ENCODE measurements at places on chromosomes 13 and 19.

DNA sequence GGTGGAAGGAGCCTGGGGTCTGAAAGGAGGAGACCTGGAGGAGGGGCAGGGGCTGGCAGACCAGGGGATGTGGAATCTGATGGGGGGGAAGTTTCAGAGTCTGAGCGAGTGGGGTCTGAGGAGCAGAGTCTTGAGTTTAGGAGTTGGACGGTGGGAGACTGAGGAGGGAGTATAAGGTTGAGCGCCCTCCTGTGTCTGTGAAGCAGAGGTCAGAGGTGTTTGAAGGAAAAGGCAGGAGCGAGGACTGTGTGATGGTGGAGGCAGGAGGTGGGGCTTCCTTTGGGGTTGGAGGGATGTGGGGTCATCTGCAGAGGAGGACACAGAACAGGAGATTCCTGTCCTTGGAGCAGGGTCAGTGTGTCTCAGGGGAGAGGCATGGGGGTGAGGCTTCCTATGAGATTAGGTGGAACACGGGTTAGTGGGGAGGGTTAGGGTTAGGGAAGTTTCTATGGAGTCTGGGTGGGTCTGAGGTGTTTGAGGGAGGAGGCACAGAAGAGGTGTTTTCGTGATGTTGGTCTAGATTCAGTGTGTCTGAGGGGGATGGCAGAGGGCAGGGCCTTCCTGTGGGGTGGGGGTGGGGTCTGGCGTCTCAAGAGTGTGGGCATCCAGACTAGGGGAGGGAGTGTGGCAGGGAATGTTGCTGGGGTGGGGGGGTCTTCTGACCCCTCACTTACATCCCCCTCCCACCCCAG lies 8.3 kb downstream of the RYR1 start:
- DNase-seq, result no peak

DNA sequence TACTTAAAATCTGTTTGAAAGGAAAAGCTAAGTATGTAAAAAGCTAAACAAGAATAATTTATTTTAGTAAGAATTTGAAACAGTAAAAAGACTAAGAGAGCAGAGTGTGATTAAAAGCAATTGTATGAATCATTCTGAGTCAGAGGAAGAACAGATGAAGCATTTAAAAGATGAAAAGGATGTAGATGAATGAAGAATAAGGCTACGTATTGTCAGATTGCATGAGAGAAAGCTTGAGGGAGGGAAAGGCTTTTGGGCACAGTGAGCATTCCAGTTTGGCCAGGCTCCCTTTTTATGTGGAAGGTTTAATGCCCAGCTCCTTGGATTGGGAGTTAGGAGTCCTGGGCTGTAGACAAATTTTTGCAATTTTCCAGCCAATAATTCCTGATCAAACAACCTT lies 117.7 kb downstream of the FREM2 start:
- no peak for DNase-seq

DNA sequence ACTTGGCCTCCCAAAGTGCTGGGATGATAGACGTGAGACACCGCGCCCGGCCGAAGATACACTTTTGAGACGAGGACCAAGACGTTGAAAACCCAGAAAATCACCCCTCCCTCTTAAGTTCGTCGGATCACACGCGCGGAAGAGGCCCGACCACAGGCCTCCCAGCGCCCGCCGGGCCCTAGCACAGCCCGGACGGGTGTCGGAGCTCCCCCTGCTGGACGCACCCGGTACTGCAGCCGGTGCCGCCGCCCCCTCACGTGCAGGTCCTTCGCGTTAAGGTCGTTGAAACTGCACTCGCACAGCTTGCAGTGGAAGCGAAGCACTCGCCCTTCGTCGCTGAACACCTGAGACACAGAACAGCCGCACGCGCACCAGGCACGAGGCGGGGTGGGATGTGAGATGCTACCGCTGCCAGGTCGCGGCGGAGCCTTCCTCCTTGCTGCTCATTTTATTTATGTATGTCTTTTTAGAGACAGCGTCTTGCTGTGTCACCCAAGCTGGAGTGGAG lies 35.7 kb upstream of the MATK start:
- DNase-seq, result no peak

- no peak for DNase-seq
These were observed 653 bp downstream of the MVB12A start for GRCh38 chr19:17420475-17420924.

- DNase-seq, result no peak
These were observed 1.2 kb downstream of the ZNF347 start for GRCh38 chr19:53157626-53158025.

DNA sequence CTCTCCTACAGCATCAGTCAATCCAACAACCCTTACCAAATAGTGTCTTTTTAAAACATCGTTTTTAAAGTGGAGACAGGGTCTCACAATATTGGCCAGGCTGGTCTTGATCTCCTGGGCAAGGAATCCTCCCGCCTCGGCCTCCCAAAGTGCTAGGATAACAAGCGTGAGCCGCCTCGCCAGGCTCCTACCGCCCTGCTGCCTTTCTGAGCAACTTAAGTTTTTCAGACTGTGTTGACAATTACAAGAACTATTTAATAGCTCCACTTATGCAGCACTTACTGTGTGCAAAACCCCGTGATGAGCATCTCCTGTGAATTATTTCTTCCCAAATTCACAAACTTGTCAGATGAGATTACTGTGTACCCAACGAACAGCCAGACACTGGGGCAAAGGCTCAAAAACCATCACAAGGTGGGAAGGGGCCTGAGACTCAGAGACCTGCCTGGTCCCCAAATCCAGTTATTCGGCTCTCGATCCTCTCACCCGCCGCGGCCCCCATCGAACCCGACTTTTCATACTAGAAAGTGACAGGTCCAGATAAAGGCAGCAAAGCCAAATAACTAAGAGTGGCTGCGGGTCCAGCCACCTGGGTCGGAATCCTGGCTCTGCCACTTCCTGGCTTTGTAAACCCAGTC lies 581 bp downstream of the RPL18 start:
- no peak for DNase-seq

GRCh38 chr13:36436811-36437210 lies 4.5 kb downstream of the CCNA1 start:
- DNase-seq, result no peak

- DNase-seq, result no peak
These were observed 27.1 kb downstream of the STK24 start for GRCh38 chr13:98549728-98550317.

- no peak for DNase-seq
These were observed 120.4 kb upstream of the CLDN10 start for GRCh38 chr13:95432141-95432540.

- no peak for DNase-seq
These were observed at the start of gene ZNF730 for GRCh38 chr19:23116802-23117571. Gene ZNF730 (plus strand): TSS chr19:23117025. CDS start chr19:23117174, 149 bp downstream.

GRCh38 chr19:47374876-47375693 lies 26.0 kb downstream of the DHX34 start:
- no peak for DNase-seq

- no peak for DNase-seq
These were observed 151.0 kb upstream of the TMTC4 start for GRCh38 chr13:100825557-100825956.

- DNase-seq, result no peak
These were observed 41.3 kb upstream of the INTS6 start for GRCh38 chr13:51494156-51494555.

- DNase-seq, result no peak
These were observed 167.5 kb downstream of the URI1 start for GRCh38 chr19:30109565-30109964.

GRCh38 chr13:22061806-22062391 lies 391.0 kb downstream of the FGF9 start:
- no peak for DNase-seq

- DNase-seq, result no peak
These were observed 28.2 kb downstream of the CILP2 start for GRCh38 chr19:19566306-19566705.

- no peak for DNase-seq
These were observed 1.7 kb upstream of the RASIP1 start for GRCh38 chr19:48742096-48742495.

DNA sequence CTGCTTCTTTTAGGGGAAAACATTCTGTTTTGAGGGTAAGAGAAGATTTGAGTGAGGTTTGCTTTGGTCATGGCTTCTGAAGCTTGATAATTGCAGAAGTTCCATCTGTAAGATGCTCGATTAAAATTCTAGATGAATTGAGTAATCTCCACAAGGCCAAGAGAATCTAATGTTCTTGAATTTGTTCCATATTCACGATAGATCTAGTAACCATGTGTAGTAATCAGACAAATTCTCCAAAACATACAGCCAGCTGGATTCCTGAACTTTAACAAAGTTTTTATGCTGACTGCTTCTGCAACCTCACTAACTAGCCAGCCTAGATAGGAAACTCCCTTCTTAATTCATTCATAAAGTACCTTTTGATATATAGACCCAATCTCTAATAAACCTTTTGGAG lies 92.7 kb downstream of the COL4A2 start:
- no peak for DNase-seq

- no peak for DNase-seq
These were observed 62.1 kb downstream of the PEPD start for GRCh38 chr19:33459222-33460090.

DNA sequence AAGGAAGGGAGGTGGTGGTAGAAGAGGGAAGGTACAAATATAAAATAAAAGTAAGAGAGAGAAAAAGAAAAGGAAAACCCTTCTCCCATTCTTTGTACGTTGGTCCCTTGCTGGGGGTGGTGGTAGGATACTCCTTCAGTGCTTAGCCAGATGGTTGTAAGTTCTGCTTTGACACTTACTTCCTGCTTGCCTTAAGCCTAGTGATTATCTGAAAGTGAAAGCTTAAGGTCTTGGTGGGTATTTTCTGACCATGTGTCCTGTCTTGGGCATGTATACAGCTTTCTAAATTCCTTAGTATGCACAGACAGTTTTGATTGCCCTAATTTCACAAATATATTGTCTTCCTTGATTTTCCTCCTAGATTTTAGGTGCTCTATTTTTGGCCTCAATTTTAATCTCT lies 314.8 kb downstream of the PCDH17 start:
- DNase-seq, result no peak

GRCh38 chr19:21848706-21849105 lies 12.7 kb upstream of the ZNF43 start:
- DNase-seq, result no peak

GRCh38 chr13:95296326-95296925 lies 4.8 kb downstream of the ABCC4 start:
- DNase-seq, result no peak

DNA sequence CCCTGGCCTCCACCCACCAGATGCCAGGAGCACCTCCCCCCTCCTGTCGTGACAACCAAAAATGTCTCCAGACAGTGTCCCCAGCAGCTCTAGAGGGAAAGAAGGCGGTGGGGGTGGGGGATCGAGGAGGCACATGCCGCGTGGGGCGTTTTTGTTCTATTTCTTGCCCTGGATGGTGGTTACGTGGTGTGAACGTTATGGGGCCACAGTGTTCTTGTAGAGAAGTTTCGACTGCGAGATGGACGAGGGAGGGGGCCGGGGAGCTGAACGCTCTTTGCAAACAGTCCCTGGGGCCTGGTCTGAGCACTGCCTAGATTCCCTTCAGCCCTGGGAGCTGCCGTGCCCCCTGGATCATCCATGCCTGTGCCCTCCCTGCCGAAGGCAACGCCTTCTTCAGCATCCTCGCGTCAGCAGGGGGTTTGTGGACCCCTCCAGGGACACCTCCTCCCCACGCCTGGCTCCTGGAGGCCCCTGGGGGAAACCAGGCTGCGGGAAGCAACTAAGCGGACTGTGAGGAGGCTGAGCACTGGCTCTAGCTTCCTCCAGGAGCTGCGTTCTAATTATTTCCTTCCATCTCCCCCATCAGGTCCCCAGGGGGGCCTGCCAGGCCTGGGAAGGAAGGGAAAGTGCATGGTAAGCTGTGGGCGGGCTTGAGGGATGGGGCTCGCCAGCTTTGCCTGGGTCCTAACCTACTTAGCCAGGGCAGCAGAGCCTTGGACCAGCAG lies 131.5 kb downstream of the IER2 start:
- no peak for DNase-seq

DNA sequence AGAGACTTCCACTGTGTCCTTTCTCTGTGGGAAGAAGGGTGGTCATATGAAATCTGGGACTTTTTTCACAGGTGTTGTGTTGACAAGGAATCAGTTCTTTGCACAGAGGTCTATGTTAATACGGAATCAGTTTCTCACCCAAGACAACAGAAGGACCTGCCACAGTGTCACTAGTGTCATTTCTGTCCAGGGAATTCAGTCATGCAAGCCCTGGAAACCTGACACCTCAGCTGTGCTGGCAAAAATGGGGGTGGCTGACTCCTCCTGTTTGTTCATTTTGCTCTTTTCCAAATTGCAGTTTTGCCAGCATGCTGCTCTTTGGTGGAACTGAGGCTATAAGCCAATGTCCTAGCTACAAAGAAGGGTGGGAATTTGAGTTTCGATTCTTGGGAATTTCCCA lies 49.8 kb upstream of the ESD start:
- DNase-seq, result no peak

DNA sequence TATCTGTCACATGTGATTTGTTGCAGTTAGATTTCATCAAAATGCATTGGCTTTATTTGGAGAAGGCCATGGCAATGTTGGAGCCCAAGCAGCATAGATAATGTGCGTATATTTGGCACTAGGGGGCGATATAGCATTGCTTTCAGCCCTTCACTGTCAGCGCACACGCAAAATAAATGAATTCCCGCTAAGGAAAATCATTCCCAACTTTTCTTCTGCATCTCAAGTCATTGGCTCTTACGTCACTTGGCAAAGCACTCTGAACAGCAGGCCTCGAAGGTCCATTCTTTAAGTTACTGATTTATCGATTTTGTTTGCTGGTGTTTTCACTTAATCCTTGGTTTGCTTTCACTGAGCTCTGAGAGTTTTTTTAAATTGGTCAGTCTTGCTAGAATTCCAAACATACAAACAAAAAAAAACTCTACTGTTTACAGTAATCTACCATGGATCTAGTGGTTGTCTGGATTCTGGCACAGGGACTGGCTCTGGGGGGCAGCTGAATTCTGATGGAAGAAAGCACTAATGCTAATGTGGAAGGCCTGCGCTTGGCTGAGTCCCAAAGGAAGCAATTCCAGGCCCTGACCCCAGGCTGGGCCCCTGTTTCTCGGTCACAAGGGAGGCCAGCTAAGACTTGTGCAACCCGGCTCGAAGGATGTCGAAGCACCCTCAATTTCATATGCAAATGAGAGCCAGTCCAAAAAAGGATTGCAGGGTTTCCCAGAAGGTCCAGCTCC lies 97.7 kb upstream of the IPO5 start:
- no peak for DNase-seq

DNA sequence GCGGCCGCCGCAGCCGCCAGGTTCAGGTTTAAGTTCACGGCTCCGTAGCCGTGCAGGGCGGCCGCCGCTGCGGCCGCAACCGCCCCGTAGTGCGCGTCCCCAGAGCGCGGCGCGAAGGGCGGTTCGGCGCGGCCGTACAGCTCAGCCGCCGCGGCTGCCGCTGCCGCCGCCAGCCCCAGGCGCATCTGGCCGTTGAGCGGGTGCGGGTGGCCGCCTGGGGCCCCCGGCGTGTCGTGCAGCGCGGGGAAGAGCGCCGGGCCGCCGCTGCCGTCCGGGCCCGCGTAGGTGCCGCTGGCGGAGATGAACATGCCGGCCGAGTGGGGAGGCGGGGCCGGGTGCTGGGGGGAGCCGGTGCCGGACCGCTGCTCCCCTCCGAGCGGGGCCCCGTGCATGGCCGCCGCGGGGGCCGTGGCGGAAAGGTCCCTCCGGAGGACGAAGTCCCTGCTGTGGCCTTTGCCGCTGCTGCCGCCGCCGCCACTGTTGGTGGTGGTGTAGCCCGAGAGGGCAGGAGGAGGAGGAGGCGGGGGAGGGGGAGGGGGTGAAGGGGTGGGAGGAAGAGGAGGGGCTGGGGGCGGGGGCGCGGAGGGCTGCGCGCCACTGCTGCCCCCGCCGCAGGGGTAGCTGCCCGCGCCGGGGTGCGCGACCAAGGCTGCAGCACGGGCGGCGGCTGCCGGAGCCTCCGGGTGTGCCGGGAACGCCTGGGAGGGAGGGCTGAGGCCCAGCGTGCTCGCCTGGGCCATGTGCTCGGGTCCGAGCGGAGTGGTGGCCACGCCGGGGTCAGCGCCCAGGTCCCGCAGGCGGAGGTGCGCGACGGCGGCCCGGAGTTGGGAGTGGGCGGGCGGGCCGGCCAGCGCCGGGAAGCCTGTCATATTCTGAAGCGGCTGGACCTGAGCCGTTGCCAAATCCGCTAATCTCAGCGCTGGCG lies 654 bp downstream of the ZIC5 start:
- no peak for DNase-seq

Measured in cortex of kidney (tissue), 1 donor.